CD4-positive, alpha-beta T cell treated with Interleukin-6 at 100 ng/mL for 8 hours (primary cell): ENCODE measurements at places on chromosomes 2 and 18.

DNA sequence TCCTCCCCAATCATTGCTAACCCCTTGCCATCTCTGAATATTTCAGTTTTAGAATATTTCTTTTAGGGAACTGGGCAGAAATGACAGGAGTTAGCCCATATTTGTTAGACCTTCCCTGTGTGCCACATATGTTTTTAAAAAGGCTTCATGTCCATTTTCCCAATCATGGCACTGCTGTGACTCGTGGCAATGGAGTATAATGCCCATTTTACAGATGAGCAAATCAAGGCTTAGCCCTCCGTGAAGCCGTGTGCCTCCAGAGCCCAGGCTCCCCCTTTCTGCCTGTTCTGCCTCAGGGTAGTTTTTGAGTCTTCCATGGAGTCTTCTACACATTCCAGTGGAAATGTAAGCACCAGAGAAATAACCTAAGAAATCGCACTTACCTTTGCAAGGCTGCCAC, 130.1 kb downstream of the KCTD1 start:
- no peak for DNase-seq

DNA sequence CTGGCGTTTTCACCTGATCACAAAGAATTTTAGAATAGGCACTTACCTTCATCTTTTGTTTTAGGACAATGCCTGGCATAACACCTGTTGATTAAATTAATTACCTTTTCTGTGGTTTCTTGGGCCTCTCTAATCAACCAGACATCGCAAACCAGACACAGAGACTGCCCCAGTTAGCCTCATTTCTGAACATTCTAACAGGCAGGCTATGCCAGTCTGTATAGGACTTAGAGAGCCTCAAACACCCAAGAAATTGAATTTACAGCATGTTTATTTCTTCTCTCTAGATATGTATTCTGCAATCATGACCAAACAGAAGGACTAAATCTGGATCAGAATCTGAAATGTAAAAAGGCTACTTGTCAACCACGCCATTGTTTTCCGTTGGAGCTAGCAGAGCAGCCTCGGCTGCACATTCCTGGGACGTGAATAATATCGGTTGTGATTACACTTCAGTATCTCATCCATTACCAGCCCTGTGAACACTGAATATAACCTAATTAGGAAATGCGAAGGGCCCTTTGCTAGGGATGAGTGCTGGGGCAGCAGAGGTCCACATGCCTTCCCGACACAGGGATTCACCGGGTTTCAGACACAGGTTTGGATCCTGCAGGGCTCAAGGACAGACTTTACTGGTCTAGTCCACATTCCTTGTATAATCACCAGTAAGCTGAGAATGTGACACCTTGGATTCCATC, 17.5 kb upstream of the CDC42EP3 start:
- DNase-seq, result no peak

- DNase-seq, result peak; percentile 37
These were observed 15.9 kb upstream of the C1QL2 start for GRCh38 chr2:119174216-119174992.

DNA sequence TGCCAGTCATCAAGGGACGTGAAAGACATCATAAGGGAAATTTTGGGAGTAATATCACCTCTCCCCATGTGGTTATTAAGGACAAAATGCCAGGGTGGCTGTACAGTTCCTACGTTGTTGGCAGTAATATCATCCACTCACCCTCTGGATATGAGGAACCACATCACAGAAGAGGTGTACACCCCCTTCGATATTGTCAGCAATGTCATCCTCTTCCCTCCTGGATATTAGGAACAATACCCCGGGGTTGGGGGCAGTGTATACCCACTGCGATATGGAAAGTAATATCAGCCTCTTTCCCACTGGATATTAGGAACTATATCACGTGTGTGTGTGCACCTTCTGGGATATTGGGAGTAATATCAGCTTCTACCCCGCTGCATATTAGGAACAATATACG, 1933.3 kb downstream of the SUCLG1 start:
- no peak for DNase-seq

DNA sequence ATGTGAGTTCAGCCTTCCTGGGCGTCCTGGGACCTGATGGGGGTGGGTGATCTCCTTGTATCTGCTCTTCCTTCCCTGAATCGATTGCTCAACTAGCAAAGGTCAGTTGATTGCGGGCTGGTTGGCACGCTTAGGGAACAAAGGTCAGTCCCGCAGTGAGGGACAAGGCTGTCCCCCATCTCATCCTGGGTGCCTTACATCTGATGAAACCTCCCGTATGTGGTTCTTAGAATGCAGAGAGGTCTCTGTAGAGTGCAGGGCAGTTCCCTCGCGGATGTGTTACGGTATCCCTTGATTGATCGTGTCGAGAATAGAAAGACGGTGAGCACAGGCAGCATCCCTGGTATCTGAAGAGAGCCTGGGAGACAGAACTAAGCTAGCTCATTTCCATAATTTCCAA, 56.4 kb upstream of the RBM44 start:
- DNase-seq, result no peak
